Effector memory CD8-positive, alpha-beta T cell (primary cell): ENCODE measurements at places on chromosomes 5 and 9.

- no peak for DNase-seq
These were observed 662.1 kb upstream of the FTMT start for GRCh38 chr5:121189342-121190305.

- DNase-seq, result no peak
These were observed 16.1 kb downstream of the OLFML2A start for GRCh38 chr9:124793015-124793541.

- no peak for DNase-seq
These were observed 89.3 kb downstream of the FEM1C start for GRCh38 chr5:115455301-115455707.

DNA sequence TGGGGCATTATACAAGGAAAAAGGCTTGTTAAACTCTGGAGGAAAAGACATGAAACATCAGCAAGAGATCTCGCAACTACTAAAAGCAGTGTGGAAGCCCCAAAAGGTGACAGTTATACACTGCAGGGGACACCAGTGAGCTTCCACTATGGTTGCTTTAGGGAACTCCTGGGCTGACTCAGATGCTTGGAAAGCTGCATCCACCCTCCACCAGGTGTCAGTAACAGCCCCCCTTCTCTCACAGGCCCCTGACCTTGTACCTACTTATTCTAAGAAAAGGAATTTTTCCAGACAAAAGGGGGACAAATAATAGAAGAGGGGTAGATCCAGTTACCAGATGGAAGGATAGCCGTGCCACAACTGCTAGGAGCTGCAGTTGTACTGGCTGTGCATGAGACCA, 154.4 kb upstream of the COX7C start:
- DNase-seq, result no peak

GRCh38 chr5:161373345-161373707, 173.2 kb downstream of the GABRB2 start:
- DNase-seq, result no peak

- DNase-seq, result no peak
These were observed 102.9 kb upstream of the PPP1R26 start for GRCh38 chr9:135376511-135377265.
